GM23248 (cell line): ENCODE measurements at places on chromosomes 6 and 20. TPM values are rescaled to one million over a fixed set of nuclear protein-coding genes. Genes with fewer than 3 reads are reported as not detected.

EPPIN gene
- total RNA-seq = not detected in 2 replicates

KCNG1 gene
- total RNA-seq = 19.1 and 29.0 TPM in 2 replicates

DNA sequence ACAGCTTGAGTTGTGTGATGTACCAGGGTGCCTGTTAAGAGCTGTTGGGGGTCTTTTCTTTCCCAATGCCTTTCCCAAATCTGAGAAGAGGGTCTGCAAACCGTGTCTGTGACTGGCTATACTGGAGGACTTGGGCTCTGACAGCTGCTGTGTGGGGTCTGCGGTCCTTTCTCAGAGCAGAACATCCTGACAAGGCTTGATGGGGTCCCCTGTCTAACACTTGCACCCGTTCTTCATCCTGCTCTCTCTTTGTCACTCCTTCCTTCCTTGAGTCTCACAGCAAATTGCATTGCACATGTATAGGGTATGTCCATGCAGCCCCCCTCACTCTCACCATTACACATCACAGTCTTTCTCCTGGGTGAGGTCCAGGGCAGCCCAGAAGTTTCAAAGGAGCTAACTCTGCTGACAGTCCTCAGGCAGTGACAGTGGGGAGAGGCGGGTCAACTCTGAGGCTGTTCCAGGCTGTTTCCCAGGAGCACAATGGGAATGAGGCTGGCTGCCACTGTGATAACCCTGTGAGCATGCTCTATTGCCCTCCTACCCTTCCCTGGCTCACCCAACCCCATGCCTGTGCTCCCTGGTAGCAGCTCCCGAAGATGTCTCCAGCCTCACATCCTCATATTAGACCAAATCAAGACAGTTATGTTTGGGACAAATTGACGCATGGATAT is 163.2 kb upstream of the GGTLC1 start:
- H3K27ac ChIP-seq = no peak overlapping the region
- H3K36me3 ChIP-seq = no peaks in the 10 kb centered on the region
- no peak overlapping the region for H3K4me3 ChIP-seq
- H3K4me1 ChIP-seq = no peaks in the 10 kb centered on the region

DNA sequence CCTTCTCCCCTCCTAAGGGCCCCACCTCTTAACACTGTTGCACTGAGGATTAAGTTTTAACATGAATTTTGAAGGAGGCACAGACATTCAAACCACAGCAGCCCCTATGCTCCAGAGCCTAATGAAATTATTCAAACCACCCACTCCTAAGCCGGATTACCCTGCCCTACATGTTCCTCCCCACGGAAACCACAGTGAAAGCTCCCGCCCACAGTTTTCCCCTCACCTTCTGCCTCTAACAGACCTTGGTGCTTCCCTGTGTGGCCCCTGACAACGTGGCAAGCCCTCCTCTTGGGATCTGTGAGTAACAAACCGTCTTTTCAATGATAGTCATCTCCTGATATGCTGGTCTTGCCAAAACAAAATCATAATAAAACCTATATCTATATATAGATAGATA is 74.8 kb downstream of the RIN2 start:
- no peaks in the 10 kb centered on the region for H3K27me3 ChIP-seq
- H3K36me3 ChIP-seq = no peaks in the 10 kb centered on the region
- peaks cover 3% of the 10 kb centered on the region; the same call in 1 of the 2 replicates for H3K4me1 ChIP-seq
- no peak overlapping the region for H3K4me3 ChIP-seq

- H3K27me3 ChIP-seq = no peaks in the 10 kb centered on the region
- H3K27ac ChIP-seq = no peak overlapping the region
- no peaks in the 10 kb centered on the region for H3K36me3 ChIP-seq
- peak; percentile 45 for DNase-seq
- H3K4me1 ChIP-seq = peaks cover 25% of the 10 kb centered on the region
Measured at GRCh38 chr6:16432075-16433032, 194.0 kb downstream of the GMPR start.

DNA sequence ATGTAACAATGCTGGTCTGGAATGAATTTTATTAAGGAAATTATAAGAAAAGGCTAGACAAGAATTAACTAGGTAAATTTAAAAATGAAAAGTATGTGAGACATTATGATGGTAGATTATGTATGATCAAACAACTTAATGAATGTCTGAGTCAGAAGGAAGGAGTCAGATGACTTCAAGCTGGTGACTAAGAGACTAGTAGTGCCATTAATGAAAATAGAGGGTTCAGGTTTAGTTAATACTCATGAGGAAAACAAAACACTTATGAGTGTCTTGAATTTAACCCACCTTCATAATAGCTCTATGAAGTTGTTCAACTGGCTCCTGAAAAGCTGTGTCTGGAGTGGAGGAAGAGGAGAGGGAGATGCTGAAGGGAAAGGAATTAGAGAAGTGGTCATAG is 256.3 kb downstream of the ADGRB3 start:
- H3K4me3 ChIP-seq = no peak overlapping the region
- no peak overlapping the region for H3K27ac ChIP-seq
- DNase-seq = peak; percentile 4
- H3K27me3 ChIP-seq = no peaks in the 10 kb centered on the region
- H3K36me3 ChIP-seq = no peaks in the 10 kb centered on the region
- H3K4me1 ChIP-seq = no peaks in the 10 kb centered on the region

- no peaks in the 10 kb centered on the region for H3K36me3 ChIP-seq
- no peak for DNase-seq
- no peaks in the 10 kb centered on the region for H3K27me3 ChIP-seq
- no peak overlapping the region for H3K27ac ChIP-seq
- no peak overlapping the region for H3K4me3 ChIP-seq
Measured at GRCh38 chr6:132673376-132674094, 14.6 kb upstream of the TAAR1 start.

DNA sequence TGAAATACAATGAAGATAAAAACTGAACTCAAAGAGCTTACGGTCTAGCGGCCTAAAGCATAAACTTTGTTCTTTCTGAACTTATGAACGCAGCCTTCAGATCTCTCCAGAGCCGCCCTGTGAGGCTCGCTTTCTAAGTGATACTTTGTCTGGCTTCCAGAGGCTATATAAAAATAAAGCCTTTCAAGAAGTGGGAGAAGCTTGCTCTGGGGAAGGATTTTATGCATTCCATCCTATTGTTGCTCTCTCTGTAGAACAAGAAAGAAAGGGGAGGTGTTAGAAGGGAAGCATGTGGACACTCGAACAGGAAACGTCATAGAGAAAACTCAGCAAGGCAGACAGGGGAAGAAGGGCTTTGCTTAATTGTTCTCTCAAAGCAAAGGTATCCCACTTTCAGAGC is 77.0 kb downstream of the TBX18 start:
- H3K4me3 ChIP-seq = peak overlapping the region; percentile 37; the same call in 1 of the 2 replicates
- no peaks in the 10 kb centered on the region for H3K36me3 ChIP-seq
- H3K4me1 ChIP-seq = peaks cover 13% of the 10 kb centered on the region; the same call in 1 of the 2 replicates
- peak; percentile 43 for DNase-seq

DNA sequence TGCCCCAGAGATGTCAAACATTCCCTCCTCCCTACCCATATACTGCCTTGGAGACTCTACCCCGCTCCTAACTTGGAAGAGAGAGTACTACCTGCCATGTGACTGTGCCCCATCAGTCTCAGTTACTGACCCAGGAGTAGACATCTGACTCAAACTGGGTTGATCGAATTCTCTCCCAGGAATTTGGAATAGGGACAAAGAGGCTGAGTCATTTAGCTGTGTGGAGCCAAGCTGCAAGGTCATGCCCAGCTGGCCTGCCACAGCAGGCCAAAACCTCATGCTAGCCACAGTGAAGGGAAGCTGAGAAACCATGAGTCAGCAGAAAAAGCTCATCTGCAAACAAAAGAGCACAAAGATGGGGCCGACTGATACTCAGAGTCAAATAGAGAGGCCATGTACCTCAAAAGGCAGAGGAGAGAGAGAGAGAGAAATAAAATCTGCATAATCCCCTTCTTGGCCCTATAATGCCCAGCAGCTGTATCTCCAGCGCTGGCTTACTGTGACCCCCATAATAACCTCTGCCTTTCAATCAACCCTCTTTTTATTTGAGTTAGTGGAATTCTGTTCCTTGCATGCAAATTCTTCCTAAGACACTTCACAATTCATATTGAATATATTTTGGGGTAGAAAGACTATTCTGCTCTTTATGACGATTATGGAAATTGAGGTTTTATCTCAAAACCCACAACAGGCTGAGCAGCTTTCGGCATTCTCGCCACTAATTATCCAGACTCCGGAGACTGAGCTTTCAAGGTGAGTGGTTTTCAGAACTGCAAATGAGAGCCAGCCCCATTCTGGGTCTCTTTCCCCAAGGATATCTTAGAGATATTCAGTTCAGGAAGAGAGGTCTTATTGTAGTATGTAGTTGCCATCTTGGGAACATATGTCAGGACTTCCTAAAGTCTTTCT is 21.4 kb upstream of the AKIRIN2 start:
- H3K36me3 ChIP-seq = no peaks in the 10 kb centered on the region
- H3K27me3 ChIP-seq = no peaks in the 10 kb centered on the region
- H3K27ac ChIP-seq = peak overlapping the region; percentile 80
- DNase-seq = peak; percentile 97
- 0 out of 2 replicates have a peak overlapping the region, but pooled peaks have one; percentile 9 for H3K4me3 ChIP-seq

DNA sequence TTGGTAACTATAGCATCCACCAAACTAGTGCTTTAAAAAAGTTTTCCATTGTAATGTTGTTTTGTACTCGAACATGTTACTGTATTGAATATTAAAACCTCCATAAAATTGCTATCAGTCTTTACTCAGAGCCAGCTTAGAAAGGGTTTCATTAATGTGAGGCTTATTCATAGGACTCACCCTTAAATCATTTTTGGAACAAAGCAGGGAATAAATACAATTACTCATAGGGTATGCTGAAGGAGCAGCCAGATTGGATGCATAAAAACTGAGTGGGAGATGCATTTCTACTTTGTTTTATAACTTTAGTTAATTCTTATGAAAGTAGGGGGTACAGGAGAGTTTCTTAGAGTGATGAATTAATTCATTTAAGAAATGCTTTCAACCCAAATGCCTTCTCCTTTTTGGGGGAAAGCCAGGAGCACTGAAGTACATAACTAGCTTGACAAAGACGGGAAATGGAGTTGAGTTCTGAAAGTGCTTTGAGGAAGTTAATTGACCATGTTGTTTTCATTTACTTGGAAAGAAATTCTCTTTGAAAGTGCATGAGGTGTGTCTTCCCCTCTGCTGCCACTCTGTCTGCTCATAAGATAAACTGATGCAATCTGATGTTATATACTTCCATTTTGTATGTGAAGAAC is 90.3 kb downstream of the RNF144B start:
- peak; percentile 75 for DNase-seq
- peak overlapping the region; percentile 35 for H3K4me3 ChIP-seq
- peak overlapping the region; percentile 62 for H3K27ac ChIP-seq
- peaks cover 12% of the 10 kb centered on the region for H3K4me1 ChIP-seq
- H3K27me3 ChIP-seq = no peaks in the 10 kb centered on the region
- H3K36me3 ChIP-seq = no peaks in the 10 kb centered on the region

GRCh38 chr6:140320081-140321080 is 945.9 kb upstream of the CITED2 start:
- H3K4me3 ChIP-seq = no peak overlapping the region
- H3K27me3 ChIP-seq = no peaks in the 10 kb centered on the region
- no peak for DNase-seq
- H3K27ac ChIP-seq = no peak overlapping the region
- no peaks in the 10 kb centered on the region for H3K36me3 ChIP-seq
